ENCODE measurements at places on chromosomes 4 and X.

- DNase-seq = no peak
These were observed 1156.1 kb downstream of the FAT4 start for GRCh38 chr4:126470862-126471261.

DNA sequence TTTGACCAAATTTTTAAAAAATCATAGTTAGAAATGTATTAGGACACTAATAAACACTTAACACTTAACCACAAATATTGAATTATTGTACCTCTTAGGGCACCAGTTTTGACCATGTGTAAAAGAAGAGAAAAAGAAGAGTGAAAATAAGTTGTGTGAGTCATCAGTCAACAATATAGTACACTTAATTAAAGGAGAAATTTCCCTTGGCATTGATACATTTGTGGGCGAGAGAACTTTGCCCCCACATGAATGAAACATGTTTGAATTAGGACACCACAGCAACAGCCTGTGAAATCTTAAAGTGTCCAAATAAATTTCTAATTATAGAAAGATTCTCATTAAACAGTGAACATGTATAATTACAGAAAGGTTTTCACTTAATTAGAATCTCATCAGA is 1292.8 kb upstream of the TENM3 start:
- DNase-seq = no peak

GRCh38 chr4:31088600-31089230 is 368.5 kb downstream of the PCDH7 start:
- DNase-seq = no peak

- no peak for DNase-seq
These were observed 471.3 kb downstream of the SPOCK3 start for GRCh38 chr4:166763018-166763417.

DNA sequence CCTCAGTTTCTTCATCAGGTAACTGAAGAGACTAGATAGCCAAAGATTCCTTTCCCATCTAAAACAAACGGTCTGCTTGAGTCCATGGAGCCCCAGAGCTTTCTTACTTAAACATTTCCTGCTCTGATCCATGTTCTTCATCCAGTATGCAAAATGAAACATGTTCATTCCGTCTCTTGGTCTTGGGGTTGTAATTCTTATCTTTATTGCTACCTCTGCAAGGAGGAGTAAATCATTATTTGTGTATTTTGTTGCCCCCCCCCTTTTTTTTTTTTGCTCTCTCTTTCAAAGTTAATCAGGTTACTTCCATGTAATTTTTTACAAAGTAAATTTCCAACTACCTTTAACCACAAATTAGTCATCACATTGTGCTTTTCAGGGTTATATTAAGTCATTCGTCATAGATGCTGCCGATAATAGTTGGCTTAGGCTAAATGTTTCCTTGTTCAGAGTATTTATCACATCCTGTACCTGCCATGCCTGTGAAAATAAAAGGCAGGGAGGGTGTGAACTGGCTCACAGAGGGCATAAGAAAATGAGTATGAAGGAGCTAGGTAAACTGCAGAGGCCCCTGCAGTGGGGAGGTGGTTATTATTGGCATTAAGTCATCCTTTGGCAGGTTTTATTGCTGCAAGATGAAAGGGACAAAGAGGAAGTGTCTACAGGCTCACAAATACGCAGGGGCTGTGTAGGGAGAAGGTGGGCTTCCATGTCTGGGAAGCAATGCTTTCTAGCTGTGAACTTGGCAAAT is 76.7 kb upstream of the HS3ST1 start:
- no peak for DNase-seq

DNA sequence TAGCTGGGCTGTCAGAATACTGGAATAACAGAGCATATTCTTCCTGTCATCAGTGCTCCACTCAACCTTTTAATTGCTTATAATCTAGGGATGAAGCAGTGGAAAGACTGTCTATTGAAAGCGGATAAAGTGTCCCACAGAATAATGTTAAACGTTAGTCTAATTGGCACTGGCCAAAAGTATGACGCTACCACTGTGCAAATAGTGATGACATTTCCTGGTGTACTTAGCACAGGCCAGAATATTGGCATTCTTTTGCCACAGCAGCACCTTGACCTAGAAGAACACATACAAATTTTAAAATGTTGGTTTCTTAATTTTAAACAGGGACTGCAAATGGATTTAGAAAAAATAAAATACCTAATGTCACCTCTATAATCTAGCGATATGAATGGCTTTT is 635.2 kb upstream of the SPANXN1 start:
- DNase-seq = no peak

GRCh38 chrX:20399728-20400414 is 133.2 kb upstream of the RPS6KA3 start:
- no peak for DNase-seq

DNA sequence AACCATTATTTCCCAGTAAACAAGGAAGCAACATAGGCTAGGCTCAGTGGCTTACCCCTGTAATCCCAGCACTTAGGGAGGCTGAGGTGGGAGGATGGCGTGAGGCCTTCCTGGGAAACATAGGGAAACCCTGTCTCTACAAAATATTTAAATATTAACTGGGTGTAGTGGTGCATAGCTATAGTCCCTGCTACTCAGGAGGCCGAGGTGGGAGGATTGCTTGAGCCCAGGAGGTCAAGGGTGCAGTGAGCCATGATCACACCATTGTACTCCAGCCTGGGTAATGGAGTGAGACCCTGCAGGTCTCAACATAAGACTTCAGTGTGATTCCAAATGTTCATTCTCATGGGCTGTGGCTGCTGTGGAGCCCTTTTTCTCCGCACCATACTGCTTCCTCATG is 34.9 kb downstream of the FHDC1 start:
- DNase-seq = no peak

DNA sequence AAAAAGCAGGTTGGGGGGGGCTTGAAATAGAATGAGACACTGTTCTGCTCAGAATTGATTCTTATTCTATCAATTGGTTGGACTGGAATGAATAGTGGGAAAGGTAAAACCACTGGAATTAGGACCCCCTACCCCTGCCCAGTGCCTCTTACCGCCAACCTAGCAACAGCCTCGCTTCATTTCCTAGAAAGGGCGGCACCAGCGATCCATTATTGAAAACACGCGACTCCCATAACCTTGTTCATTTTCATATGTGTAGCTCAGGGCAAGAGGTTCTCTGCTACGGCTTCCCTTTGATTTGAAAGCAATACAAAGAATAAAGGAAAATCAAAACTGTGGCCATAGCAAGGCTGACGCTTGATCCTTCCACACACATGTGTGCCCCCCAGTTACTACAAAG is 33.7 kb downstream of the IDS start:
- DNase-seq = no peak

GRCh38 chrX:153626863-153627674 is 19.9 kb upstream of the DUSP9 start:
- DNase-seq = no peak

Measured in stimulated activated CD8-positive, alpha-beta memory T cell treated with anti-CD3 and anti-CD28 coated beads, Interleukin-4, amount 100 ng/mL, for 4 hours (primary cell).